ENCODE measurements at places on chromosomes 16 and 17.

- DNase-seq = no peak
These were observed 1.0 kb downstream of the KAT8 start for GRCh38 chr16:31118223-31119155.

- no peak for DNase-seq
These were observed 10.8 kb upstream of the ITGA3 start for GRCh38 chr17:50045154-50045553.

DNA sequence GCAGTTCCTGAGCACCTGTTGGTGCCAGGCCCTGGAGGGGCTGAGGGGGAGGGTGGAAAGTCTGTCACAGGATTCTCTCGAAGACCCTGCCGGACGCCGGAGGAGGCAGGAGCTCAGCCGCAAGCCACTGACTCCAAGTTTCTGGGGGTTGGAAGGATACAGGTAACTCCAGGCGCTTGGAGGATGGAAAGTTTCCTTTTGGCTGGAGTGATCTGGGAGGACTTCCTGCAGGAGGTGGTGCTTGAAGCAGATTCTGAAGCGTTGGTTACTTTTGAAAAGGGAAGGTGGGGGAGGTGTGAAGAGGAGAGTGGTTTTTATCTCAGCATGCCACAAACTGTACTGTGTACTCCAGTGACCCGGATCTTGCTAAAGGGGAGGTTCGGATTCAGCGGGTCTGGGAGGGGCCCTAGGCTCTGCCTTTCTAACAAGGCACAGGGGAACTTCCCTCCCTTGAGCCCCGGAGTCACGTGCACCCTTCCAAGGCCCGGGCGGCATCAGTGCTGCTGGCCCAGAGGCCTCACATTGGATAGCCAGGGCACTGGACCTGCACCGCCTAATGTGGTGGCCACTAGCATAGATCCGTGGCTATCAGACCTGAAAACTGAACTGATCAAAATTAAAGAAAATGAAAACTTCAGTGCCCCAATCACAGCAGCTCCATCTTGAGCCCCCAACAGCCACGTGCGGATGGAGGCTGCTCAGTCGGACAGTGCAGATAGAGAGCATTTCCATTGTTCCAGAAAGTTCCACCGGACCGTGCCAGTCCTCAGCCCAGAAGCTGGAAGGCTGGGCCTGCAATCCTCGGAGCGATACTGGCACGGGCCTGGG, 42.2 kb upstream of the GSE1 start:
- DNase-seq = peak; percentile 66

- DNase-seq = peak; percentile 13
These were observed 932 bp upstream of the MYBBP1A start for GRCh38 chr17:4555873-4556759.

GRCh38 chr17:37130984-37131446, 182.3 kb downstream of the AATF start:
- DNase-seq = no peak

GRCh38 chr16:49854796-49855203, 1.1 kb downstream of the ZNF423 start:
- peak; percentile 63 for DNase-seq

DNA sequence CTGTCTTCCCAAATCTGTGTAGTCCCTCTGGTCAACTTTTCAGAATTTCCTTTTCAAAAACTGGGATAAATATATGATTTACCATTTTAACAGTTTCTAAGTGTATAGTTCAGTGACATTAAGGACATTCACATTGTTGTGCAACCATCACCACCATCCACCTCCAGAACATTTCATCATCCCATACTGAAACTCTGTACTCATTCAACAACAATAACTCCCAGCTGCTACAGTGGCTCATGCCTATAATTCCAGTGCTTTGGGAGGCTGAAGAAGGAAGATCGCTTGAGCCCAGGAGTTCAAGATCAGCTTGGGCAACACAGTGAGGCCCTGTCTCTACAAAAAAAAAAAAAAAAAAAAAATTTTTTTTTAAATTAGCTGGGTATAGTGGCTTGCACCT, 131.0 kb downstream of the AATF start:
- no peak for DNase-seq

DNA sequence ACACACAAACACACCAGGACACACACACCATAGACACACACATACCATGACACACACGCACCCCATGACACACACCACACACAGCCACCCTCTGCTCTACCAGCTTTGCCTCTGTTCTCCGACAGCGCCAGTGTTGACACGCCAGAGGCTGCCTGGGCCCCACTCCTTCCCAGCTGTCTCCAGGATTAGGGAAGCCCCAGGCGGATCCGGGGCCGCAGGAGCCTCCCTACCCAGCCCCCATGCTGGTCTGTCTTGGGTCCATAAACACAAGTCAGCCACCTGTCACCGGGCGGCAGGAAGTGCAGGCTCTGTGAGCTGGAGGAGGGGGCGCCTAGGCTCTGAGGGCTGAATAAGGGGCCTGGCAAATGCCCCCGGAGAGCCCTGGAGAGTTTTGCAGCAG, 10.5 kb downstream of the TBC1D16 start:
- no peak for DNase-seq

- DNase-seq = no peak
These were observed 705.7 kb downstream of the MAF start for GRCh38 chr16:78894886-78895285.

DNA sequence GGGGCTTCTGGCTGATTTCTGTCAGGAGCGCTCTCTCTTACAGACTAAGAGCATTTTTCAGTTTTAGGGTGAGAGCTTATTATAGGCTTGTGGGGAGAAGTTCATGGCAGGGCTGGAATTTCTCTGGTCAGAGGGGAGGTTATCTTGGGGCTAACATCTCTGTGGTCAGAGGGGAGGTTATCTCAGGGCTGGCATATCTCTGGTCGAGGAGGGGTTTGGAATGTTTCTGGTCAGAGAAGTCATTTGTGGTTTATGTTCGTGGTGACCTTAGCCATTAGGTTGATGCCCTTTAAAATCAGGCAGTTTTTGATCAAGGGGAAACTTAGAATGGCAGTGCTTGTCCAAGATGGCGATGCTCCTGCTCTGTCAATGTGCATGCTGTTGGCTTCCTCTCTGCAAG, 10.8 kb upstream of the USP31 start:
- DNase-seq = no peak

GRCh38 chr17:29505836-29506235, 61.0 kb downstream of the ABHD15 start:
- DNase-seq = no peak

GRCh38 chr16:67435758-67436164, 4.8 kb downstream of the HSD11B2 start:
- no peak for DNase-seq

- DNase-seq = no peak
These were observed 19.6 kb downstream of the MGAT5B start for GRCh38 chr17:76887802-76888201.

GRCh38 chr17:17206913-17207335, 791 bp upstream of the PLD6 start:
- no peak for DNase-seq

GRCh38 chr17:68600067-68600930, 868 bp downstream of the FAM20A start:
- peak; percentile 84 for DNase-seq

GRCh38 chr17:66491213-66491612, 188.8 kb downstream of the PRKCA start:
- no peak for DNase-seq

DNA sequence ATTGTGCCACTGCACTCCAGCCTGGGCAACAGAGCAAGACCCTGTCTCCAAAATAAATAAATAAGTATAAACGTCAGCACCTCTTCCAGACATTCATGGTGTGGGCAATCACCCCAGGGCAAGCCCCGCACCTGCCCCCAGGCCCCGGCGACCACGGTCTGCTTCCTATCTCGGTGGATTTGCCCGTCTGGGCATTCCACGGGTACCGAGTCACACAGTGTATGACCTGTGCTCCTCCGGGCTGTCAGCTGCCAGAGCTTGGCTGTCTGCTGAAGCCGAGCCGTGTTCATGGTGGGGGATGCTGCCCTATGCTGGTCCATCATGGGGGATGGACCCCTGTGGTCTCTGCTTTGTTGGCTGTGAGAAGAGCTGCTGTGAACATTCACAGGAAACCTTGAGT, 15.4 kb downstream of the CYBC1 start:
- DNase-seq = no peak

GRCh38 chr17:17156107-17156506, 50.0 kb downstream of the PLD6 start:
- DNase-seq = no peak

DNA sequence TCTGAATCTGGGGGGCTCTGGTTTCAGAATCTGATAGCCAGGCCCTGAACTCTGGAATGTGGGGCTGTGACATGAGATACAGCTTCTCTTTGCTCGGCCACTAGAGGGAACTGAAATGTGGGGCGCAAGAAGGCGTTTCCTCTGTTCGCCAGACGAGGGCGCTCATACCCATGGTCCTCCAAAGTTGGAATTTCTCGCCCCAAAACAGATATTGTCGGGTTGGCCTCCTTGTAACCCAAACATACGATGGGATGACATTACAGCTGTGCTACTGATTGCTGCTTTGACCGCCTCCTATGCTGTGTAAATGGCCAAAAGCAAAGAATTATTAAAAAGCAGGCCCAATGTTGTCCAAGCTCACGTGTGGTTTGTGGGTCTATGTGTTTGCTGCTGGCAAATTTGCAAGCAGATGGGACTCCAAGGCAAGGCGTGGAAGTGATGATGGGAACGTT, 13.1 kb upstream of the MSI2 start:
- peak; percentile 56 for DNase-seq

DNA sequence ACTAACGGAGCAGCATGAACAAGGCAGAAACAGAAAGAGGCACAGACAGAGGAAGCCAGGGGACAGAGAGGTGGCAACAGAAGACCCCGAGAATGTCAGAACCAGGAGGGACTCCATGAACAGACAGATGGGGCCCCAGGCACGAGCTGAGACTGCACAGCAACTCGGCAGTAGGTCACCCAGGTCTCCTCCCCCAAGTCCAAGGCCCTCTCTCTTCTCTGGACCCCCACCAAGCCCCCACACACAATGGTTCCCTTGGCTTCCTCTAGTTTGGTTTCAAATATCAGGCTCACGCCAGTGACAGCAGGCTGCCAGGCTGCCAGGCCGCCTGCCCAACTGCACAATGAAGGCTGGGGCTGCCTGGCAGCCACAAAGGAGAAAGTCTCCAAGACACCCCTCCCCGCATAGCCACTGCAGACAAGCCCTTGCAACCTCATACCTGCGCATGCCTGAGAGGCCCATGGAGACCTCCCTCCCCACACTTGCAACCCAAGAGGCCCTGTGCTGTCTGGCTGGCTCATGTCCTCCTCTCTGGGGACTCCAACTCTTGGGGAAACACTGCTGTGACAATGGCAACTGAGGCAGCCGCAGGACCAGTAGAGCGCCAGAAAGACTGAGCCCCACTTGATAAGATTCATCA, 54.8 kb downstream of the PIMREG start:
- DNase-seq = no peak

GRCh38 chr17:82037889-82038195, 345 bp upstream of the DCXR start:
- DNase-seq = no peak

GRCh38 chr16:46997844-46998243, 24.4 kb upstream of the DNAJA2 start:
- no peak for DNase-seq

DNA sequence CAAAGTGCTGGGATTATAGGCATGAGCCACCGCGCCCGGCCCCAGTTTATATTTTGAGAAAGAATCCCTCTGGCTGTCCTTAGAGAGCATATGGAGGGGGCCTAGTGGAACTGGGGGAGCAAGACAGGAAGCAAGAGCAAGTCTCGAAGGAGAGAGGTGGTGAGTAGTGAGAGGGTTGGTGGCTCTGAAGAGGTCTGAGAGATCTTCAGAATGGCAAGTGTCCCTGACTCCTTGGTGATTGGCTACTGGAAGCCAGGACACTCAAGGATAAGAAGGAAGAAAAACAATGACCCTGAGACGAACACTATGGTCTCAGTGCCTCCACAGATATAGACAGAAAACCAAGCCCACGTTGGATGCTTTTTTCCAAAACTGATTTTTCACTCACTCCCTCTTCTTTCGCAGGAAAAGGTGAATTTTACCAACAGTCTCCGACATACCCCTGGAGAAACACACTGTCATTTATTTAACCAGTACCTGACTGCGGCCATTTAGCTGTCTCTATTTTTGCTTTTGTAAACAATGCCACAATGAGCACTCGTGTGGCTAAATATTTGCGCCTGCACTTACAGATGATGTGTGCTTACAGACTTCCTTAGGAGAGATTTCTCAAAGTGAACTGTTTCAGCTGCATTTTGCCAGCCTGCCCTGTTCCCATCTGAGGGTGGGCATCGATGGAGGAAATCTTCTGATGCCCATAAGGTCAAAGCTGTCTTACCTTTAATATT, 15.9 kb upstream of the DOK4 start:
- DNase-seq = no peak

DNA sequence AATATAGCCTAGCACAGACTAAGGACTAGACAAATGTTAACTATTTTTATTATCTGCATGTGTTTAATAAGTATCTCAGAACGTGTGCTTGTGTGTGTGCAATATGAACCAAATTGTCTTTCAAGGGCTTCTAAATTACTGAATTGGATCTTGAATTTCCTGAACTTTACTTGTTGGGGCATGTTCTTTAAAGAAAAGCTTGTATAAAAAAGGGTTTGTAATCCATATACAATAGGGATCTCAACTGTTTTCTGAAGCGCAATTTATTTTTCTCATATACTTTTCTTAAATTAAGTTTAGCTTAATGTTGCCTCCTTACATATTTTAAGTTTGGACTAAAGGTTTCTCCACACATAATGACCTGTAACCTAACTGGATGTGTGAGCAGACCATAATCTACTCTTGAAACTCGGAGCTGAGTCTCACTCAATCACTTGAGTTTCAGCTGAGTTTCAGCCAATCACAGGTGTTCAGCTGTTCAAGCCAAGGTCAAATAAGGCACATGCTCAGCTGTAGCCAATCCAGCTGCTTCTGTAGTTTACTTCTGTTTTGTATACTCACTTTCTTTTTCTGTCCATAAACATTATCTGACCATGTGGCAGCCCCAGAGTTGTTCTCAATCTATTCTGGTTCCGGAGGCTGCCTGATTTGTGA, 72.3 kb downstream of the CDK5R1 start:
- DNase-seq = no peak

- DNase-seq = no peak
These were observed 3.0 kb downstream of the IL32 start for GRCh38 chr16:3068487-3068886.

DNA sequence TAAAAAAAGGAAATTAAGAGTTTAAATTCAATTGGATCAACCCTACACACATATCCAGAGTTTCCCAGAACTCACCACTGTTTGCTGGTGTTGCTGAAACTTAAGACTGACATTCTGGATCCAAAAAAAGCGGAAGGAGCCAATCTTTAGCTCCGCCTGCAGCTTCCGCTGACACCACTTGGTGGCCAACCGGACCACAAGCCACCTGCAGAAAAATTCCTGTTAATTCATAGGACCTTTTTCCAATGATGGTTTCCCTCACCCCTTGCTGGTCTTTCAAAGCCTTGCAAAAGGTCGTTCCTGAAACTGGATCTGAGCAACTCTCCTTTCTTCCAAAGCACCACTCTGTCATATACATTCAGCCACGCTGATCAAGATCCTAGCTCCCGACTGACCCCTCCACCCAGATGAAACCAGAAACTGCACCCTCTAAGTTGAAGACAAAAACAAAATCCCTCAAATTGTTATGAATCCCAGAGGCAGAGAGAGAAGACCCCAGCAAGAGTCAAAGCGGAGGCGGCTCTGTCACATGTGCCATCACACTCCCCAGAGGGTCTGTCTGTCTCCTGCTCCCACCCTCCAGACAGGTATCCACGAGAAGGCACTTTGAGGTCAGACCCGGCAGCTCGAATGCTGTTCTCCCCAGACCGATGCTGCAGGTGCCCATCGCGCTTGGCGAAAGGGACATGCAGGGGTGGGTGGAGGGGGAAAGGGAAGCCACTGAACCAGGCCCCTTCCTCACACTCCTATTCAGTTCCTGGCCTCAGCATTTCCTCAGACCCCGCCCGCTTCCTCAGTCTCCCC, 773 bp downstream of the BLTP2 start:
- DNase-seq = no peak
